Stimulated activated CD4-positive, alpha-beta T cell treated with anti-CD3 and anti-CD28 coated beads, Interleukin-1b, Interleukin-23, amount 100 ng/mL, for 24 hours (primary cell): ENCODE measurements at places on chromosomes 13 and 19.

- DNase-seq: peak; percentile 90
These were observed 933 bp upstream of the NRTN start for GRCh38 chr19:5803752-5804515.

DNA sequence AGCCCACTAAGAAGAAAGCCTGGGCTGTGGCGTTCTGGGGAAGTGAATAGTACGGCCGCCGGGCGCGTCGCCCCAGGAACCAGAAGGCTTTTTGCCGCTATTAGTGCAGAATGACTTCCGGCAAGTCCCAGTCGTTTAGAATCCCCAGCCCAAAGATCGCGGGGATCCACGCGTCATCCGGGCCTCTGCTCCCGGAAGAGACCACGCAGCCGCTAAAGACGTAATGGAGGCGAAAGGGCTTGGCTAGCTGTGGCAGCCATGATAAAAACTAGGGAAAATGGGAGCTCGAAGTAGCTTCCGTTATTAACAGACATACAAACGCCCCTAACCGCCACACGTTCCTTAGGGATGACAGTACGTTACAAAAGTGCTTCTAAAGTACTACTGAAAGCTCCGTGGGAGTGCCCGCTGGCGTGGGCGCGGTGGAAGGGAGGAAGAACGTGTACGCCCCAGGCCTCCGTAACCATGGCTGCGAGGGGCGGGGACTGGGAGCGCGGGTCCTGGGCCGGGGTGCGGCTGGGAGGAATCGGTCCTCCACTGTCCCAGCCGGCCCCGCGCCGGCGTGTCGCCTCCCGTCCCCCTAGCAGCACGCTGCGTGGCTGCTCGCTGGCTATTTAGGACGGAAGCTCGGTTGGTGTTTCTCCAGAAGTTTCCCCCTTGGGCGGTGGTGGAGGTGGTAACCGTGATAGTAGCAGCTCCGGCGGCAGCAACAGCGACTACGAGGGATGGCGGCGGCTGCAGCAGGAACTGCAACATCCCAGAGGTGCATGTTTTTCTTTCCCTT is at the start of gene SUGT1:
SUGT1 (plus strand) TSS at position 641 of the 784 bp plus-strand sequence; CDS start at position 726, 85 bp downstream.
- DNase-seq: peak; percentile 91

- DNase-seq: no peak
These were observed 27.1 kb downstream of the FAM216B start for GRCh38 chr13:42808341-42808940.

- no peak for DNase-seq
These were observed 25.0 kb downstream of the KBTBD6 start for GRCh38 chr13:41107584-41108014.

DNA sequence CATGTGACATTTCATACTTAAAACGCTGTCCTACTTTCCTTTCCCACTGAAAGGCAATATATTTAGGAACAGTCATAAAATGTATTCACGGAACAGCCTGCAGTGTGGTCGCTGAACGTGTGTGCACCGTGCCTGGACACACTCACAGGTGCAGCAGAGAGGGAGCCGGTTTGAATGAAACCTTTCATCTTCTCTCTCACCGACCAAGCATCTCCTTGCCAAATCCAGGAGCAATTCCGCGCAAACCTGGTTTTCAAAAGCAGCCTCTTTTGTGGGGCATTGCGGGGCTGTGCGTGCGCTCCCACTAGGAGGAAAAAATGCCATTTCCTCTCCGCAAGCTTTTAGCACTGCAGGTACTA is 1.0 kb downstream of the DCLK1 start:
- no peak for DNase-seq

DNA sequence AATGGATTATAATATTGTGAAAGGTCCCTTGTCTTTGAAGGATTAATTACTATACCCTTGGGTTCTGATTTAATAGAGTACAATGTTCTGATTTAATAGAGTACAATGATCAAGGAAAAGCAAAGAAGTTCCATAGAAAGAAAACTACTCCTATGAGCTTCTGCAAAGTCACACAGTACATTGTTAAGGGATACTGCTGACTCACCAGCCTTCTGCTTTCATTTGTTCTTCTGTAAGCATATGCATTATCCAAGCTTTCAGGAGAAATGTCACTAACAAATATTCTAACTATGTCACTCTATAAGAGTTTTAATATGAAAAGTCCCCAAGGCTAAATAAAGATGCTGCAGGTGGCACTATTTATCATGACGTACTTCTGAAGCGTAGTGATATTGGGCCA is 396.7 kb downstream of the RFC3 start:
- no peak for DNase-seq

GRCh38 chr19:45768655-45768983 is 433 bp downstream of the SIX5 start:
- no peak for DNase-seq

GRCh38 chr13:98576200-98576945 is 534 bp downstream of the STK24 start:
- DNase-seq: no peak

- no peak for DNase-seq
These were observed 8.9 kb upstream of the VN1R1 start for GRCh38 chr19:57465680-57466381.

- no peak for DNase-seq
These were observed 24.4 kb upstream of the LDLR start for GRCh38 chr19:11064831-11065303.

DNA sequence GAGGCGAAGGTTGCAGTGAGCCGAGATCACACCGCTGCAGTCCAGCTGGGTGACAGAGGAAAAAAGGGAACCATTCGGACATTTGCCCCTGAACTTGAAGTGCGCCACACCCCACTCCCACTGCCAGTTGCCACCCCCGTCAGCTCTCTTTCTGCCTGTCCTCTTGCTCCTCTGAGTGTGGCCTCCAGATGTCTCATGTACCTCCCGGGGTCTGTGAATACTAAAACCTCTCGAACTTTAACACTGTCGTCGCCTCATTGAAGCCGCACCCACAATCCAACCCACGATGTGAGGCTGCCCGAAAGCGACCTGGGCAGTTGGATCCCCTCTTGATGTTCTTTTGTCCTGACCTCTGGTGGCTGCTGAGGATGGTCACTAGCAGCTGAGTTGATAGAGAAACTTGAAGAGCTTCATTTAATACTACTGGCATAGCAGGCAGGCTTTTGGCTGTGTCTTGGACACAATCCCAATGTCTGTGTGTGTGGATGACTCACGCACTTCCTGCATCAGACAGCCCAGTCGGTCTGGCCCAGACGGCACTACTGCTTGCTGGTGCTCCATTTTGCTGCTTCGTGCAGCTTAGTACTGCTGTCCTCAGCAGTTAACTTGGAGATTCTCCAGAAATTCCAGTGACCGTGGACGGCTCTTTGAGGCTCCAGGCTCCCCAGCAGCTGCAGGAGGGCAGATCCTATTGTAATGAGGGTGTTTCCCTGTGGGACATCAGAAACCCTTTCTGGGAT is 4.2 kb downstream of the FPR3 start:
- no peak for DNase-seq

GRCh38 chr13:37365496-37365895 is 233.1 kb downstream of the POSTN start:
- DNase-seq: no peak

GRCh38 chr13:98039964-98040363 is 86.5 kb downstream of the IPO5 start:
- DNase-seq: no peak

DNA sequence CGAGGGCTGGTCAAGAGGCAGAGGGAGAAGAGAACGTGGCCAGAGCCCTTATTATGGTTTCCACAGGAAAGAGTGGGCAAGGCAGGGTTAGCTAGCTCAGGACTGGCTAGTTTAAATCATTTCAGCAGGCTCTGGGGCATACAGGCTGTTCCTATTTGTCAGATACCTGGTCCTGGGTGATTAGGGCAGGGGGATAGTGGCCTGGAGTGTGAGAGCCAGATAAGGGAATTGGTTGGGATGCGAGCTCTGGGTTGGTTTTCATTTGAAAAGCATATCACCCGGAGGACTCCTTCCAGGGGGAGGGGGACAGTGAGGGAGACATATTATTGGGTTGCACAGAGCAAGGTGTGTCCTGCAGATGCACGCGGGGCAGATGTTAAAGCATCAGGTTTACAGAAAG is 75.3 kb upstream of the CLDN10 start:
- DNase-seq: no peak

DNA sequence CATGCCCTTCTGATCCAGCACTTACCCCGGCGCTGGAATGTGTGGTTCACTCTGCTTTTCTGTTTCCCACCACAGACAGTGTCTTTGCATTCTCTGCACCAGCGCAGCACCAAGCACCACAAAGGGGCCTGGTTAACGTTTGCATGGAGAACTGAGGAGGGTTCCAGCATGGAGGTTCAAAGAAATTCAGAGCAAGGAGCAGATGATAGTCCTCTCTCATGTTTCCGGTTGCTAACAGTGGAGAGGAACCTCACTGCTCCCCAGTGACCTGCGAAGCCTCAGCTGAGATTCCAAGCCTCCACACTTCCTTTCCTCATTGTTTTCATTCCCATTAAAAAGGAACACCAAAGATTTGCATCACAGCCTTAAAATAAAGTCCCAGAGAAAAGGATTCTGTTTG is 99.7 kb downstream of the STARD13 start:
- DNase-seq: no peak

DNA sequence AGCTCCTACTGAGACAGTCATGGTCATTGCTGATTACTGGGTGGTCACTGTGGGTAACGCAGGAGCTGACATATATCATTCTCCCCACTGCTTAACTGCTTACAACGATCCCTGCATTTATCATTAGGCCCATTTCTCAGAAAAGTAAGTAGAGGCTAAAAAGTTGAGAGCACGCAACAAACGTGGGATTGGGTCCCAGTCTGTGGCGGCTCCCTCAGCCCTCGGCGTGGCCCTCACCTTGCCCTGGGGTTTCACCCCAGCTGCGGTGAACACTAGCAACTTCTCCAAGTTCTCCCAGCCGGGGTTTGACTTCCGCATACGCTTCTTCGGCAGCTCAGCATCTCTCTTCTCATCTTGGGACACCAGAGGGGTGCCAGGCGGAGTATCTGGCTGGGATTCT is 2.5 kb downstream of the PNKP start:
- no peak for DNase-seq

- no peak for DNase-seq
These were observed 900.1 kb downstream of the PCDH9 start for GRCh38 chr13:66329988-66330451.

- no peak for DNase-seq
These were observed 2.7 kb downstream of the PRKACA start for GRCh38 chr19:14114854-14115253.

DNA sequence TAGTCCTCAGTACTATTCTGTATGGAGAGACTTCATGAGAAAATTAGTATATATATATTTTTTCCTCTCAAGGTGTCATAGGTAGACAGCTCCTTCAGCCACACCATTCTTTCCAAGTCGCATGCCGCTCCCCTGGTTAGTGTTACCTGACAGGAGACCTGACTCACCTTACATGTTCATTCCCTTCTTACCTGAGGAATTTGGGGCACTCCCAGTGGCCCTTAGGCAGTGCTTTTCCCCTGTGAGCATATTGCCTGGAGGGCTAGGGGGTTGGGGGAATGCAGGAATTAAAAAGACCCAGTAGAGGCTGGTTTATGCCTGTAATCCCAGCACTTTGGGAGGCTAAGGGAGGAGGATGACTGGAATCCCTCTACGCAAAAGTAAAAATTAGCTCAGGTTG is 9.0 kb upstream of the ACTN4 start:
- no peak for DNase-seq

- no peak for DNase-seq
These were observed 54.5 kb downstream of the DNAJC15 start for GRCh38 chr13:43077906-43078305.

DNA sequence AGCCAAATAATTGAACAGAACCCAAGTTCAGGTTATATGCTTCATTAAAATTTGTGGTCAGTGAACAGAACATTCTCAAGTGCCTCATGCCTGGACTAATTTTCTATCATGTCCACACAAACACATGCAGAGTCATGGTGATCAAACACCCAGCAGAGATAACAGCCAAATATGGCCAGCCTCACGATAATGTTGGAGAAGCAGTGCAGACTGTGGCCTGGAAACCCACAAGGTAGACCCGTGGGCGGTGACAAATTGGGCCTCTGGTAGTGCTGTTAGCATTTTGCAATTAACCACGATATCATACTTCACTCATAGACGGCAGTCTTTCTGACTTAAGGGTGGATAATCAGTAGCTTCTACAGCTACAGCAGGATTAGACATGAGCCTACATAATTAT is 35.0 kb upstream of the VWA8 start:
- DNase-seq: no peak

- no peak for DNase-seq
These were observed 23.9 kb downstream of the TSSK6 start for GRCh38 chr19:19491321-19492025.

DNA sequence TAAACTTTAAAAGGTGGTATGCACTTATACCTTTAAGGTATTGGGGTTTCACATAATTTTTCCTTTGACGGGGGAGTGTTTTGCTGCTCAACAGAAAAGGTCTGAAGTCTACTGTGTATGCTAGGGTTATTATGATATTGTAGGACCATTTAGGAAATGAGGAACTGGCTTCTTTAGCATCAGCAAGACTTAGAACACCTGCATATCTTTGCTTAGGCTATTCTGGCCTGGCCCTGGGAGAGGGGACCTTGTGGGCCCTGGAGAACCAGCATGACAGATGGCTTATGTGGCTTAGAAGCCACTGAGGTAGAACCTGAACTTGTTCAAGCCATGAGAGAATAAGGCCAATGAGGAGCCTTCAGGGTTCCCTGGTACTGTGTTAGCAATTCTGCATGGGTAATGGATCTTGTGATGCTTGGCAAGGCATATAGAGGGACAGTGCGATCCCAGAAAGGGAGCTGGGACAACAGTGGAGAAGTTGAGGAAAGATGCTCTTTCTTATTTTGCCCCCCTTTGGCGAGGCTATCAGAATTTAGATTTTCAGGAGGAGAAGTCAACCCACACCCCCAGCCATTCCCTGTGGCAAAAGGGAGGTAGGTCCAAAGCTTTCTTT is 4.3 kb downstream of the RGCC start:
- DNase-seq: no peak

DNA sequence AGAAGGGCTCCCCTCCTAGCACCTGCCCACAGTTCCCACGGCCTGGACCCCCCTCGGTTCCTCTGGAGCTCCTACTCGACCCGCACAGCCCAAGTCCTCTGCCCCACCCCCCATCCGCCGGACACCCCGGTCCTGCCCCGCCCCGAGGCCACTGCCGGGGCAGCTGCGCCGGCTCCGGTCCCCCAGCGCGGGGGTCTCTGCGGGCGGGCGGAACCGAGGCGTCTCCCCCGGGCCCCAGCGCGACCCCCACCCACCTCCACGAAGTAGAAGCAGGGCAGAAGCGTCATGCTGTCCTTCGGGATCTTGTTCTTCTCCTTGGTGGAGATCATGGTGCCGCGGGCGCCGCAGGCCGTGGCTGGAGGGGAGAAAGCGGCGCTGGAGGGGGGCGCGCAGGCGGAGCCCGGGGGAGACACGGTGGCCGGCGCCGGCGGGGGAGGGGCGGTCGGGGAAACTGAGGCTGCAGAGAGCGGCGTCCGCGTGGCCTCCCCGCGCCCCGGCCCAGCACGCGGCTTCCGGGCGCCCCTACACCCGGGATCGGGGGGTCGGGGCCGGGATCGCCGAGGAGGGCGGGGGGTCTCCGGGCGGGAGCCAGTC is 427 bp downstream of the PLPPR3 start:
- no peak for DNase-seq

- DNase-seq: no peak
These were observed 14.2 kb upstream of the LATS2 start for GRCh38 chr13:21075379-21076249.
